ENCODE measurements at places on chromosomes 2 and 18. TPM values are rescaled to one million over a fixed set of nuclear protein-coding genes. Genes with fewer than 3 reads are reported as not detected.

GRCh38 chr2:134198006-134198634 is 55.8 kb upstream of the MGAT5 start:
- DNase-seq: no peak
- H3K27ac ChIP-seq: no peak overlapping the region
- H3K27me3 ChIP-seq: no peaks in the 10 kb centered on the region
- H3K4me1 ChIP-seq: no peaks in the 10 kb centered on the region
- no peak overlapping the region for H3K4me3 ChIP-seq
- no peaks in the 10 kb centered on the region for H3K36me3 ChIP-seq

GRCh38 chr18:63316612-63317555 is 2.7 kb downstream of the BCL2 start:
- peak overlapping the region; percentile 74 for H3K4me3 ChIP-seq
- DNase-seq: peak; percentile 73
- H3K27ac ChIP-seq: no peak overlapping the region
- no peaks in the 10 kb centered on the region for H3K27me3 ChIP-seq

GRCh38 chr2:9258953-9259399 is 52.4 kb downstream of the ASAP2 start:
- no peaks in the 10 kb centered on the region for H3K27me3 ChIP-seq
- H3K27ac ChIP-seq: peak overlapping the region; percentile 64
- H3K4me3 ChIP-seq: no peak overlapping the region
- no peak for DNase-seq
- H3K36me3 ChIP-seq: no peaks in the 10 kb centered on the region

GRCh38 chr2:175630280-175631244 is 371.5 kb downstream of the LNPK start:
- no peaks in the 10 kb centered on the region for H3K36me3 ChIP-seq
- H3K4me1 ChIP-seq: no peaks in the 10 kb centered on the region
- H3K4me3 ChIP-seq: no peak overlapping the region
- no peak for DNase-seq
- H3K27me3 ChIP-seq: no peaks in the 10 kb centered on the region

- H3K4me3 ChIP-seq: no peak overlapping the region
- no peak for DNase-seq
- no peaks in the 10 kb centered on the region for H3K27me3 ChIP-seq
- H3K27ac ChIP-seq: no peak overlapping the region
Observed at GRCh38 chr2:238055841-238056240, 5.0 kb upstream of the SCLY start.

DNA sequence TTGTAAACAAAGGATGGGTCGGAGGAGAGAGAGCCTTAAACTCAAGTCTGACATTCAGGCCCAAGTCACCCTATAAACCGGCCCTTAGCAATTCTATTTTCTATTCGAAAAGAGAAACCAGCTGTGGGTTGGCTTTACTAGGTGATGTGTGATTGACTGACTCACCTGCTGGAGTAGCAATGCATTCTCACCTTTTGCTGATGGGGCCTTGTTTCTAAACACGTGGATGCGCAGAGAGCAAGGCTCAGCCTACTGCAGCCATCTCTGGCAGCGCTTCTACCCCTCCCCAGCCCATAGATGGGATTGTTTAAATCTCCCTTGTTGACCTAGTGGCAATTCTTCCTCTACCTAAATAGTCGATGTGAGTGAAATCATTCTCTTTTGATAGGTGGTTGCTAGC is 138.5 kb downstream of the MEIS1 start:
- peaks cover 75% of the 10 kb centered on the region for H3K4me1 ChIP-seq
- H3K27me3 ChIP-seq: no peaks in the 10 kb centered on the region
- H3K4me3 ChIP-seq: no peak overlapping the region
- H3K27ac ChIP-seq: no peak overlapping the region

NDC80 gene
- total RNA-seq: 72.6 TPM

TUBB8B gene
- 0.77 TPM for total RNA-seq

Data from A673 (cell line).